ENCODE measurements at places on chromosomes 1 and 21.
A peak's percentile ranks its signal among the peaks of the same experiment; 100 is the strongest.

DNA sequence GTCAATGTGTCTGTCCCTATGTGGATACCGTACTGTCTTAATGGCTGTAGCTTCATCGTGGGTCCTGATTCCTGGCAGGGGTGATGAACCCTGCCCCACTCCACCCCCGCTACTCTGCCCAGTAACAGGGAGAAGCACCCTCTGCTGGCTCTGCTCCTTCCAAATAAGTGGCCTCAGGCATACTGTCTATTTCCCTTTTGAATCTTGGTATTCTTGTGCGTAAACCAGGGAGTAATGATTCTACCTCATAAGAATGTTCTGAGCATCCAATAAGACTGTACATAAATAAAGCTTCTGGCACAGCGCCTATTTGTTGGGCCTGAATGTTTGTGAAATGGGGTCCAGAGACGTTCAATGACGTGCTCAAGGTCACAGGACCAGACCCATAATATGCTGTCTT, 35.2 kb upstream of the CTPS1 start:
- no peak for DNase-seq

- no peak for DNase-seq
Observed at GRCh38 chr1:248165186-248165585, 9.4 kb upstream of the OR2M2 start.

- DNase-seq: no peak
Observed at GRCh38 chr1:208081972-208082371, 162.2 kb downstream of the PLXNA2 start.

GRCh38 chr1:54767526-54767925, 3.2 kb upstream of the PARS2 start:
- DNase-seq: no peak

DNA sequence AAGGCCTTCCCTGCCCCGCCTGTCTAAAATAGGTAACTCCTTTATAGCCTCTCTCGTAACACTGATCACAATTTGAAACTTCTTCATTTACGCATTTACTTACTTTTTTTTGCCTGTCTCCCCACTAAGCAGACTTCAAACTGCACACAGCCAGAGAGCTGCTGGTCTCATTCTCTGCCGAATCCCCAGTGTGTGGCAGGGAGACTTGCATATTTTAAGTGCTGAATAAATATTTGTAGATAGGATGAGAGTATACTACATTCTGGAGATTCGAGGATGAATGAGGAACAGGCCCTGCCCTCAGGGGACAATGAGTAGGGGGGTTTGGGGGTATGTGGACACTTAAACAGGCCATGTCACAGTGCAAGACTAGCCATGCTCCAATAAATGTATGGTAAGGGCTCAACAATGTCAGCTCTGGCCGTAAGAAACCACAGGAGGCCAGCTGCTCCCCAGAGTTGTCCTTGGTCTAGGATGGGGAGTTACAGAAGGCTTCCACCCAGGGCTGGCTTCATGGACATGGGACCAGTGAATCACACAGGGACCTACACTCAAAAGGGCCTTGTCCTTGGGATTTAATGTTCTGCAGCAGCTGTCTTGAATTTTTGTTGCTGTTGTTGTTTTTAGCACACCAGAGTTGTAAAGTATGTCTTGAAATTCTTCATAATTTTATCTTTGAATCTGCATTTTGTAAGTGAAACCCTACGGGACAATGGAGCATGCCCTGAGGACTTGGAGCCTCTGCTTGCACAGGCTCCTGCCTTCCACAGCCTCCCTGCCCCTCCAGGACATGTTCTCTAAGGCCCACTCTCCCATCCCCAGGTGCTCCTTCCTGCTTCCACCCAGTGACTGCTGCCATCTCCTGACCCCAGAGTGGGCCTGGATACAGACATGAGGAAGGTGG, 8.5 kb downstream of the DIO1 start:
- DNase-seq: no peak

DNA sequence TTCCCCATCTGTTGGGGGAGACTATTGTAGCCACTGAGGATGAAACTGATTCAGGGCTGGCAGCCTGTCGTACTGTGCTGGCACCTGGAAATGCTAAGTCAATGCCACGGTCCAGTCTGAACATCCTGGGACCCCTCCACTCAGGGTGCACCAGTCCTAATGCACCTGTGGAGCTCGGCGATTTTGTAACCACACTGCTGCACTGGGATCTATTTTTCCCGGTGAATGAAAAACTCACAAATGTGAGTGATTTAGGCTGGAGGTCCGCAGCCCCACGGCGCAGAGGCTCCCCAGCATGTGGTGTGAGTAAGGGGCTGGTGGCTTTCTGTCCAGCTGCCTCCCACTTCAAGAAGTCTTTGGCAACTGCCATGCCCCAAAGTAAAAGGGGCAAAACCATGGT, 35.5 kb downstream of the SETD4 start:
- no peak for DNase-seq

- DNase-seq: no peak
Observed at GRCh38 chr1:10253755-10254154, 43.4 kb downstream of the KIF1B start.

DNA sequence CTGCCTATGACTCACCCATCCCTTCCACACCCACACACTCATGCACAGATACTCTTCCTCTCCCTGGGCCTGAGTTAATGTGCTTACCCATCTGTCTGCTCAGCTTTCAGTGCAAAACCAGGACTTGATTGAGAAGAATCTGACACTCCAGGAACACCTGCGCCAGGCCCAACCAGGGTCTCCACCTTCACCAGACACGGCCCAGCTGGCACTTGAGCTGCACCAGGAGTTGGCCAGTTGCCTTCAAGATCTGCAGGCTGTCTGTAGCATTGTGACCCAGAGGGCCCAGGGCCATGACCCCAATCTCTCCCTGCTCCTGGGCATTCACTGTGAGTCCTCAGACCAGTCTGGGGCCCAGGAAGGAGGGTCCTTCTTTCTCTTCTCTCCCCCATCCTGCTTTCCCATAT, 3.5 kb upstream of the SH3BGRL3 start:
- DNase-seq: no peak

DNA sequence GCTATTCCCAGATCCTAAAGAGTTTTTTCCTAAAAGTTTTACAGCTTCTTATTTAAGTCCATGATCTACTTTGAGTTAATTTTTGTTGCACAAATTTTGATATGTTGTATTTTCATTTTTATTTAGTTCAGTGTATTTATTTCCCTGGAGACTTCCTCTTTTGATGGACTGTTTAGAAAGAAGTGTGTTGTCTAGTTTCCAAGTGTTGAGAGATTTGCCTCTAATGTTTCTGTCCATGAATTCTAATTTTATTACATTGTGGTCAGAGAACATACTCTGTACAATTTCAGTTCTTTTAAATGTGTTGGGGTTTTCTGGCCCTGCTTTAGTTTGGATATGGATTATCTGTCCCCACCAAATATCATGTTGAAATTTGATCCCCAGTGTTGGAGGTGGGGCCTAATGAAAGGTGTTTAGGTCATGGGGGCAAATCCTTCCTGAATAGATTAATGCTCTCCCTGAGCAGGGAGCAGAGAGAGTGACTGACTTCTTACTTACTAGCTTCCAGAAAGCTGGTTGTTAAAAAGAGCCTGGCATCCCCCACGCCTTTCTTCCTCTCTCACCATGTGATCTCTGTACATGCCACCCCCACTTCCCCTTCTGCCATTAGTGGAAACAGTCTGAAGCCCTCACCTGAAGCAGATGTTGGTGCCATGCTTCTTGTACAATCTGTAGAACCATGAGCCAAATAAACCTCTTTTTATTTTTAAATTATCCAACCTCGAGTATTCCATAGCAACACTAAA, 4.6 kb downstream of the CHD1L start:
- peak; percentile 51 for DNase-seq

- DNase-seq: no peak
Observed at GRCh38 chr1:119364640-119365039, 3.9 kb upstream of the HAO2 start.

DNA sequence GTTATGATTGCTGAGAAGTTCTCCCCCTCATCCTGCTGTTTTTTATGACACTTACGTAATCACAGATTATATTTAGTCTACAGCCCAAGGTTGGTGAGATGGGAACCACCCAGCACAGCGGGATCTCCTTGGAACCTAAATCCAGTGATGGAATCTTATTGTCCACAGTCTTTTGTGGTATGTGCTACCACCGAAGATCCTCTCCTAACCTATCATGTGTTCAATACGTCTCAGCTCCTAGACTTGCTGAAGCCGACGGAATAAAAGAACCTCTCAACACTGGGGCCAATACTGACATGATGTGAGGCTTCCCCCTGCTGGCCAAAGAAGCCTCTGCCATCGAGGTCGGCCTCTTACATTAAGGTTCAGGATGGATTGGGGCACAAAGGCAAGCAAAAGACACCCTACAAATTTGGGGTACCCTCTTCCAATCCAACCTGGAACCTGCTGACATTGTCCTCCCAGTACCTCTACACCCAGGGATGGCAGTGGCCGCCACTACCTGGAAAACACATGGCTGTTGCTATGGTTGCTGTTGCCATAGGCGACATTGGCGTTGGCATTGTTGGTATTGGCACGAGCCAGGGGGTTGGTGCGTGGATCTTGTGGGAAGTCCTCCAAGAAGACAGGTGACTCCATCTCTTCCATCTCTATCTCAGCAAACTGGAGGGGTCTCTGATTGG, 19.4 kb upstream of the KIF21B start:
- no peak for DNase-seq

GRCh38 chr21:25855576-25855975, 120.8 kb downstream of the GABPA start:
- no peak for DNase-seq

DNA sequence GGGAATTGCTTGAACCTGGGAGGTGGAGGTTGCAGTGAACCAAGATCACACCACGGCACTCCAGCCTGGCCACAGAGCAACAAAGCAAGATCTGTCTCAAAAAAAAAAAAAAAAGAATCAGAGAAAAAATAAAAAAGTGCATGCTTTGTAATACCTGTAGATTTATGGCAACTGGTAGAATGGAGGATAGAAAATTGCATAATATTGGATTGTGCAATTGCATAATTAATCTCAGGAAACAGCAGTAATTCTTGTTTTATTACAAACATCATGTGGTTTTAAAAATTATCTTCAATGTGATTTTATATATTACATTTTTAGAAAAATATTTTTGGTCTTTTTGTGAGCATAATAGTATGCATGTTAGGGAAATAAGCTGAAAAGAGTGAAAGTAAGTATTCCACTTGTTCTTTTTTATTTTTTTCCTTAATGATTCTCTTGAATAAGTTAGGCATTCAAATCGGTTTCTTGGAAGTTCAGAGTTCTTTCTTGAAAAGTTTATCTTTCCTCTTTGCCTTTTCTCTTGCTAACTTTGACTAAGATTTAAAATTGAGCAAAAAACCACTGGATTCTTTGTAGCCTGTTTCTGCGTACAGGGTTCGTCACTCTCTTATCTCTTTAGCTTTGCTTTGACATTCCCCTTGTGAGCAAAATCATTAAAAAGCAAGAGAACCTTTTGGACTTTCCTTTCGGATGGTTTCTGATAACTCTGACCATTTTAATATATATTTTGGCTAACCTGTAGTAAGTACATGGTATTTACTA, 127.5 kb upstream of the ADAMTS5 start:
- DNase-seq: no peak

- DNase-seq: no peak
Observed at GRCh38 chr1:222042120-222042519, 300.2 kb upstream of the DUSP10 start.

DNA sequence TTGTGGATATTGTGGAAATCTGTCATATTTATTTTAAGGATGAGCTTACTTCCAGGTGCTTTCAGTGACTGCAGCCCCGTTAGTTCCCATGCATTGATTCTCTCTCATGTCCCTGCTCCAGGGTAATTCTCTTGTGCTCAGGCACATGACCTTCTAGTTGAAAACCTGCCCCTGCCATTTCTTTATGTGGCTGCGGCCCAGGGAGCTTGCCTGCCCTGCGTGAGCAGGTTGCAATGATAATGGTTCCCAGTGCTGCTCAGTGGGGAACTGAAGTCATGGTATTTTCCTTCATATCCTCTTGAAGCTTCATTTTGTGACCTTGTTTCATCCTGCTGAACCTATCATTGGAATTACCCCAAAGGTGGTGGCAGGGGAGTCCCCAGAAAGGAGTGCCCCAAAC, 229.8 kb downstream of the DISC1 start:
- no peak for DNase-seq

DNA sequence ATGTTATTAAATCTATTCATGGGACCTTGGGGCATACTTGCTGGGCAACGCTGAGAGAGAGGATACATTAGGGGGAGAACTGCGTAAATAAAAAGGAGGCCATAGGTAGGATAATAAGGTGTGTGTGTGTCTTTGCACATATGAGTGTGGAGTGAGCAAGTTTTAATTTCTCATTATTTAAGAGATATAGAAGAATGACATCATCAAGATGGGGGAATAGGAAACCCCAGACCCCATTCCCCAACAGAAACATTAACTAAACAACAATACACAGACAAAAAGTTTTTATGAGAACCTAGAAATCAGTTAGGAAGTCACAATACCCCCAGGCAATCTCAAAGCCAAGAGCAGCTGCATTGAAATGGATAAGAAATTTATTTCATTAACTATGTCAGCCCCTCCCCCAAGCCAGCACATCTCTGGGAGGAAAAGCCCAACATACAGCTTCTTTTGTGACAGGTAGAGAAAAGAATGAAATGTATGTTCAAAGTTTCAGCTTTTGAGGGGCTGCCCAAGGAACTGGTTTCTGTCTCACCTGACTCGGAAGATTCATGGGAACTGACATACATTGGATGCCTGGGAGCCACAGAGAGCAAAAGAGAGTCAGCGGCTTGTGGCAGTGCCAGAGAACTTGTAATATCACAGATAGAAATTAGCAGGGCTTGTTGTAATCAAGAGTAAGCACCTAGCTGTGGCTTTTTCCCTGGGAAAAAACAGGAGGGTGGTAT, 234.3 kb upstream of the NFIA start:
- no peak for DNase-seq

DNA sequence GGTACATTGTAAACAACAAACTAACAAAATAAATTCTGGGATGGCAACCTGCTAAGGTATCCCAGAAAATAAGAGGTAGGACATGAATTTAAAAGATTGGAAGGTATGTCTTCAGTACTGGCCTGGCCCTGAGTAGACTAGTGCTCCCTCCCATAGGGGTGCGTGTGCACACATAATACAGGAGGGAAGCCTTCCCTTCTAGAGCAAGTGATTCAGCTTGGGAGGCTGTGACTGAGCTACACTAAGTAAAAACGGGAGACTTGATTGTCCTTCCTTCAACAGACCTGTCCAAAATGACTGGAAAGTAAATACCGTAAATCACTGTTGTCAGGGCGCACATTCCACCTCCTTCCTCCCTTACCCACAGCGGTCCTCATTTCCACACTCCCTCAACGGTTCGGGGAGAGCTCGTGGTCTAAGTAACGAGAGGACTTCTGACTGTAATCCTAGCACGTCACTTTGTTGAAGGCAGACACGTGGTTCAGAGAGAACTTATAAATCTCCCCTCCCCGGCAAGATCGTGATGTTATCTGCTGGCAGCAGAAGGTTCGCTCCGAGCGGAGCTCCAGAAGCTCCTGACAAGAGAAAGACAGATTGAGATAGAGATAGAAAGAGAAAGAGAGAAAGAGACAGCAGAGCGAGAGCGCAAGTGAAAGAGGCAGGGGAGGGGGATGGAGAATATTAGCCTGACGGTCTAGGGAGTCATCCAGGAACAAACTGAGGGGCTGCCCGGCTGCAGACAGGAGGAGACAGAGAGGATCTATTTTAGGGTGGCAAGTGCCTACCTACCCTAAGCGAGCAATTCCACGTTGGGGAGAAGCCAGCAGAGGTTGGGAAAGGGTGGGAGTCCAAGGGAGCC, at the start of gene TGFB2:
TSS of gene TGFB2 (plus strand) at position 523 of the 859 bp plus-strand sequence. CDS start 1,366 bp downstream, outside the sequence.
- DNase-seq: no peak

All from HL-60 (cell line).